ENCODE measurements at places on chromosomes 3 and 15.

GRCh38 chr15:70566047-70566835, 197.1 kb downstream of the UACA start:
- no peak for DNase-seq

DNA sequence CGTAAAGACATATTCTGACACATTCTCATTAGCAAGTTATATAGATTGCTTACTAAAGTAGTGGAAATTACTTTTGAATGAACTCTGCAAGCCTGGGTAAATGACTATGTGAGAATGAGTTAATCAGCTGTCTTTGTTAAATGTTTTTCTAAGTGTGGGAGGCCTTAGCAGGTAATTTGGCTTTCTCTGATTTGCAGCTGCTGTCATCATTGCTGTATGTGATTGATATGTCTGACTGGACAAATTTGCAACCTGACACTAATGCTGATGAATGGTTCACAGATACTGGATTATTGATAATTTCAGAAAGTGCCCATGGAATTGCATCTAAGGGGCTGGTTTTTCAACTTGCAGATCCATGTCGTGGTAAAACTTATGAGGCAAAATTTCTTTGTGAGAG, 372.2 kb upstream of the SGO1 start:
- no peak for DNase-seq

DNA sequence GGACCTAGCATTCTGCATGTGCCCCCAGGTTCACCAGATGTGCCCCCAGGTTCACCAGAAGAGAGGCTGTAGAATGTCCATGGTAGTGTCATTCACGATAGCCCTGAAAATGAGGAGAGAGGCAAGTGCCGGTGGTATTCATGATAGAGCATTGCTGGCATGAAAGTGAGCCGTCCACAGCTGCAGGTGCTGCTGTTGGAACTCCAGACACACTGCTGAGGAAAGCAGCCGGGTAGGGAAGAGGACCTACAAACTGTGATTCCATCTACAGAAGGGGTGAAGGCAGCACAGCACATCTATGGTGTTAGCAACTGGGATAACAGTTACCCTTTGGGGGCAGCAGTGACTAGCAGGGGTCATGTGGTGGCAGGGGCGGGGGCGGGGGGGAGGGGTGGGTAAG, 125.0 kb upstream of the PLXNA1 start:
- no peak for DNase-seq

DNA sequence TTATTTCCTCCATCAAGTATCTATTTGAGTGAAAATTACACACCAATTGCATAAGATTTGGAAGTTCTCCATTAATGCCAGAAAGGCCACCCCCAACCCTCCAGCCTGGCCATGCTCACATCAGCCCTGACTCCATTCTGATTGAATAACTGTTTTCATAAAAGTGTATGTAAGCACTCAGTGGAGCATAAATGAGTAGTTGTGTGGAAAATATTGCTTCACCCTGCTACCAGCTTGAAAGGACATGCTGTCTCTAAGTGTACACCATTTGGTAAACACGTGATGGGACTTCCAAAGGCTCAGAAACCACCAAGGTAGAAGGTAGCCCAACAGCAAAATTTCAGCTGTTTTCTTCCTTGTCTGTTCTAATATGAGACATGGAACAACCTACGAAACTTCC, 393.8 kb downstream of the ZNF385D start:
- no peak for DNase-seq

GRCh38 chr15:41630616-41631217, 29.5 kb upstream of the MGA start:
- DNase-seq, result no peak

GRCh38 chr15:97189162-97189780, 771.2 kb upstream of the ARRDC4 start:
- no peak for DNase-seq

DNA sequence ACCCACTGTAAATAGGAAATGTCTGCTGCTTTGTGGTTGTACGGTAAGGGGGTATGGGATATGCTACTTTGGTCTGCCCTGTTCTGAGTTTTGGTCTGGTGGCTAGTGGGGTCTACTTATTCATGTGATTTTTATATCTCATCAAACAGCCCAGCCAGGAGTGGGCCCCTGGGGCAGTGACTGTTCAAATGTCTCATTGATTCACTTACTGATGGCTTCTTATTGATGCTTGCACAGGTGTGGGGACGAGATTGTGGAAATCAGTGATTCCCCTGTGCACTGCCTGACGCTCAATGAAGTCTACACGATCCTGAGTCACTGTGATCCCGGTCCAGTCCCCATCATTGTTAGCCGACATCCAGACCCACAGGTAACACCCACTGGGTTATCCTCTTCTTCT, 38.5 kb downstream of the STARD5 start:
- no peak for DNase-seq

- no peak for DNase-seq
These were observed 307.7 kb downstream of the IL5RA start for GRCh38 chr3:2802429-2802828.

GRCh38 chr3:34001022-34001421, 202.6 kb downstream of the PDCD6IP start:
- DNase-seq, result no peak

GRCh38 chr3:126461450-126462070, 14.1 kb downstream of the ZXDC start:
- DNase-seq, result no peak

- DNase-seq, result no peak
These were observed 26.4 kb upstream of the GABPB1 start for GRCh38 chr15:50381438-50381837.

GRCh38 chr3:39408493-39409372, 2.2 kb downstream of the RPSA start:
- no peak for DNase-seq

GRCh38 chr3:26825454-26825853, 202.9 kb downstream of the LRRC3B start:
- no peak for DNase-seq

- no peak for DNase-seq
These were observed 102.1 kb upstream of the FRMD4B start for GRCh38 chr3:69488026-69488425.

DNA sequence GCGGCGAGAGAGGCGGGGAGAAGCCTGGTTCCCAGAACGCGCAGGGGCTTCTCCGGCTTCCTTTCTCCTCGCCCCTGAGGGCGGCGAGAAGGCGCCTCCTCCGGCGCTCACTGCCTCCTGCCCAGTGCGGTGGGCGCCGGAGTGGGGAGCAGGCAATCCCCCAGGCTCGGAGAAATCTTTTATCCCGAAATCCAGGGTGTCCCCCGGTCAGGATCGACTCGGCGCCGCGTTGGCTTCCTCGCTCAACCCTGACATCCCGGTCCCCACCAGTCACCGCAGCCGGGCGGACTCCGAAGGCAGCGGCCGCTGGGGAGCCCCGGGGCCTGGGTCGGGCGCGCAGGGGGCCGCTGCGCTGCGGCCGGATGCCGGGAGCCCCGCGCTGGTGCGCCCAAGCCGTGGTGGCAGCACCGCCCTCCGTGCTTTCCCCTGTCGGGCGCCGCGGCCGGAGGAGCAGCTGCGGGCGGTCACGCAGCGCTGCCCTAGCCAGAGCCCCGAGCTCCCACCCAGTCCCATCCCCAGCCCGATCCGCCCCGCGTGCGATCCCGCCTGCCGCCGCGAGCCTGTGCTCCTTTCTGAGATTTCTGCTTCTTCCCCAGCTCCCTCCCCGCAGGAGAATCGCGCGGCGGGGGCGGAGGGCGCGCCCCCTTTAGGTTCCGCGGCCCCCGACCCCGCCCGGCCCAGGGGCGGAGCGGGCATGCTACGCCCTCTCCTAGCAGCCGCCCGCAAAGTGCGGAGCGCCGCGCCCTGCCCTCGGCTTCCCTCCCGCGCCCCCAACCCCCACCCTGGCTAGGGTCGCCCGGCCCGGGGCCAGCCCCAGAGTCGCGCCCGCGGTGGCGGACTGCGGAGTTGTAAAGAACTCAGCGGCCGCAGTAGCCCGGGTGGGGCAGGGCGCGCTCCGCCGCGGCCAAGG, 683 bp upstream of the CACNA2D3 start:
- no peak for DNase-seq

DNA sequence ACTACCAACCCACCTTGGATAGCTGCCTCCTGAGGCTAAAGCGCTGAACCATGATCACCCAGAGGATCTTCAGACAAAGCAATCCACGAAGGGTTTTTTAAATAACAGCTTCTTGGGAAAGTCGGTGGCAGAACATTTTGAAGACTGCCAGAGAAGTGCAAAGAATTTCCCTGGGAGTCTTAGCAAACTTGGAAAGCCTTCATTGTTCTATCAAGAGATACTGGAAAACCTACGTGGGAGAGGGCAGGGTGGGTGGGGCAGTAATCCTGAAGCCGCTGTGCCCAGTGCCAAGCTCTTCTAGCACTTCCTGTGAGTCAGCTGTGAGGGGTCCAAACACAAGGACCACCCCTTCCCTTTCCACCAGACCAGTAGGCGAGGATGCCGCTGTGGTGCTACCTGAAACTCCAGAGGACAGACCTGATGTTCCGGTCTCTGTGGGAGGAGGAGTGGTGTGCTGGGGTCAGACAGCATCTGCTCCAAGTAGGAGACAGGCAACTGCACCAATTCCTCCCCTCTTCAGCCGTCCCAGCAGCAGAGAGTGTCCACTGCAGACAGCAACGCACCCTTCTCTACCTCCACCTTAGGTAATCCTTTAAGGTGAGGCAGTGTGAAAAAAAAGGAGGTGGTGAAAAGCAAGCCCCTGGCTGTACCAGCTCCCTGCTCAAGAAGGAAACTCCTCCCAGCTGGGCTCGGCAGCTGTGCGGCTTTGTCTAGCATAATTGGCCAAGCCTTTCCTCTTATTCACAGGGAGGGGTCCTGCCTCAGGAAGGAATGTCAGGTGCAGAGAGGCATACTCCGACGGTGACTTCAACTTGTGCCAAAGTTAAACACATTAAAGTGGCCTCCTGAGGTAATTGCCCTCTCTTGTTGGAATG, 99.0 kb downstream of the TMCC1 start:
- no peak for DNase-seq

GRCh38 chr3:182165234-182165633, 453.5 kb downstream of the SOX2 start:
- no peak for DNase-seq

GRCh38 chr3:171935261-171936123, 92.3 kb downstream of the TMEM212 start:
- DNase-seq, result no peak

DNA sequence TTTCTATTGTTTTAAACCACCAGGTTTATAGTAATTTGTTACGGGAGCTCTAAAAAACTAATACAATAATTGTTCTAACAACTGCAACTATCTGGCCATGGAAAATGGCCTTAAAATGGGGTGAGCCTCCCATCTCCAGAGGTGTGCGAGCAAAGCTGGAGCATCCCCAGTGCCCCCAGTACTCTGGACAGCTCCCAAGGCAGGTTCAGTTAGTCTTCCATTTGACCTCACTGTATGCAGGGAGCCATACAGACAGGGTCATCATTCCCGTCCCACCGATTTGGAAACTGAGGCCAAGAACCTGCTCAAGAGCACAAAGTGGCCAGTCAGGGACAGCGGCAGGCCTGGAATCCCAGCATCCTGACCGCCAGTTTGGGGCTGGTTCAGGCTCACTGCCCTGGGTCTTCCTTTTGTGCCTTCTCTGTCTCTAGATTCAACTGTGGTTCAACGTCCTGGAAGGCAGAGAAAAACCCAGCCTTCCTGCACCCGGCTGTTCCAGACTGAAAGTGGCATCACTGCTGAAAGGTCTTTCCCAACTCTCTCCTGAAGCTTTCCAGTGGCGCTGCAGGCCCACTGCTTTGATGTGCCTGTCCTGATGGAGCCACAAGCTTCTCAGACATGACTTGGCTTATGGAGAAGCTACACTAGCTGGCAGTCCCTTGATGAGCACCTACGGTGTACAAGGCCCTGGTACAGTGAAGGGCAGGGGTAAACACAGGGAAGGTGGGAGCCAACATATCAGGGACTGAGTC, 76.6 kb upstream of the LINGO1 start:
- DNase-seq, result no peak

DNA sequence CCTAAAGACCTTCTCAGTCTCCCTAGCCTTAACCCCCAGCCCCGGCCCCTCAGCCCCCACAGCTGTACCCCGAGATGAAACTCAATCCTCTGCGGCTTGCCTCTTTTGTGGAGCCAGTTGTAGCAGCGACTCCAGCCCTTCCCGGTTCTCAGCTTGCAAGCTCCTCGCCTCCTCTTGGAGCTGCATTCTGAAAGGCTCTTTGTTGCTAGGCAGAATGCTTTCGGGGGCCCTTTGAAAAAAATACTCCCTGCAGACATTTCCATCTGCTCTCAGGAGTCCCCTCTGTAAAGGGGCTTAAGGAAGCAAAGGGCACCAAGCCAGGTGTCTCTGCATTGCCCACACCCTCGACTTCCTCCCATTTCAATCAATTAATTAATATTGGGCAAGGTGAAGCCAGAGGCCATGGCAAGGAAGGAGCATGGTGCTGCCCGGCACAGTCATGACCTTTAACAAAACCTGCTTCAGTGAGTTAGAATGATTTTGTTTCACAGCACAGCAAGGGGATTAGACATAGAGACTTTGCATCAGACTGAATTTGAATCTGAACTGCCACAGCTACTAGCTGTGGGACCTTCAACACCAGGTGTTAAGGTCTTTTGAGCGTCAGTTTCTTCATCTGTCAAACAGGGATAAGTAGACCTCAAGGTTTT, 65.5 kb downstream of the SRGAP3 start:
- DNase-seq, result no peak

DNA sequence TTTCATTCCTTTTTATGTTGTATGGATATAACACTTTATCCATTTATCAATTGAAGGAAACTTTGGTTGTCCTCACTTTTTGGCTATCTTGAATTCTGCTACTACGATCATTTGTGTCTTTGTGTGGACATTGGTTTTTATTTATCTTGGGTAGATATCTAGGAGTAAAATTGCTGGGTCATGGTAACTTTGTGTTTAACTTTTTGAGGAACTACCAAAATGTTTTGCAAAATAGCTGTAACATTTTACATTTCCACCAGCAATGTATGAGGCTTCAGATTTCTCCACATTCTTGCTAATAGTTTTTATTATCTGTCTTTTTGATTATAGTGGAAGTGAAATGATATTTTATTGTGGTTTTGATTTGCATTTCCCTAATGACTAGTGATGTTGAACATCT, 55.6 kb downstream of the TLNRD1 start:
- no peak for DNase-seq

DNA sequence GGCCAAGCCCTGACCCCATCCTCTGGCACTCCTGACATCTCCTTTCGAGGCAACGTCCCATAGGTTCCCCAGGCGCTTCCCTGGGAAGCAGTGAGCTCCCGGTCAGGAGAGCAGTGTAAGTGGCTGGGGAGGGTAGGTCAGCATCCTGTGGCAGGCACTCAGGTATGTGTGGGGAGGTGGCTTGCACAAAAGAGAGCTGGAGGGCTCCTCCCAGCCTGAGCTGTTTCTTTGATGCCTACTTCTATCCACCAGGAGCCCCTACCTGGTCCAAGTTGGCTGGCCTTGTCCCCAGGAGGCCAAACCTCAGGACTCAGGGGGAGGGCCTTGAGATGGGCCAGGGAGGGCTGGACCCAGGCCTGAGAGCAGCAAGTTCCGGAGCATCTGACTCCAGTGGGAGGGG, 31.7 kb upstream of the LINGO1 start:
- DNase-seq, result no peak

DNA sequence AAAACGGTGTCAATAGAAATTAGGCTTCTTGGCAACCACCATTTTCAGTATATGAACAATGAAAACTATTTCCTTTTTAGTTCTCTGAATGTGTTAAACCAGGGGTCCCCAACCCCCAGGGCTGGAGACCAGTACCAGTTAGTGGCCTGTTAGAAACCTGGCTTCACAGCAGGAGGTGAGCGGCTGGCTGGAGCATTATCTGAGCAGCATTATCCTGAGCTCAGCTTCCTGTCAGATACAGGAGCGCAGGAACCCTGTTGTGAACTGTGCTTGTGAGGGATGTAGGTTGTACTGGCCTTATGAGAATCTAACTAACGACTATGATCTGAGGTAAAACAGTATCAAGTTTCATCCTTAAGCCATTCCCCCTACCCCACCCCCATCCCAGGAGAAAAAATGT, 328.7 kb downstream of the ZBBX start:
- DNase-seq, result no peak

GRCh38 chr3:2920103-2920502, 190.1 kb downstream of the IL5RA start:
- no peak for DNase-seq

Data from D721Med (cell line).